Urothelium cell line (cell line): ENCODE measurements at places on chromosomes 7 and 10.
A peak's percentile ranks its signal among the peaks of the same experiment; 100 is the strongest.

DNA sequence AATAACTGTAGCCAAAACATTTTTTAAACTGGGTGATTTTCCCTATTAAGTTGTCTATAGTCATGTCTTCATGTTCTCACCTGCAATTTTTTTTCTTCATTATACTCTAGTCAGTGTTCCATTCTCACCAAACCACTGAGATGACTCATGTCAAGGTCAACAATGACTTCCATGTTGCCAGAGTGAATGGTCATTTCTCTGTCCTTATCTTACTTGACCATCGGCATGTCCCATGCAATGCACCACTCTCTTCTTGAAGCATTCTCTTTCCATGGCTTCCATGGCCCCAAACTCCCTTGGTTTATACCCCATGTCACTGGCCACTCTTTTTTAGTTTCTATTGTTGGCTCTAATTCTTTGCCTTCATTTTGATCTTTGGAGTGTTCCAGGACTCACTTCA lies 173.9 kb downstream of the PPP1R17 start:
- DNase-seq, result no peak

DNA sequence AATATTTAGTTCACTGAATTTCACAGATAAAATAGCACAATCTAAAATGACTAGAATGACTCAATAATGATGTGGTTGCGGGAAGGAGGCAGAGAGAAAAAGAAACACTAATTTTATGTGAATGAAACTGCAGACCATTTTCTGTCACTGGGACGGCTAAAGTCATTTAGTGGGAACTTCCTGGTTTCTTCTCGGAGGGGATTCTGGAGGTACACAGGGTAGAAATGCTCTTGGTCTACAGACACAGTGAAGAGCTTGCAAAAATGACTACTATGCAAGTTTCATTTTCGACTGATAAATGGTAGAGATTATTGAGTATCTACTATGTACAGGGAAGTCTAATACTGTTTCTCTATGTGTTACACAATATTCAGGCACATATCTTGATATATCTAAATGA lies 63.5 kb upstream of the LRRN3 start:
- no peak for DNase-seq

GRCh38 chr7:120742372-120742771 lies 115.6 kb downstream of the TSPAN12 start:
- no peak for DNase-seq

DNA sequence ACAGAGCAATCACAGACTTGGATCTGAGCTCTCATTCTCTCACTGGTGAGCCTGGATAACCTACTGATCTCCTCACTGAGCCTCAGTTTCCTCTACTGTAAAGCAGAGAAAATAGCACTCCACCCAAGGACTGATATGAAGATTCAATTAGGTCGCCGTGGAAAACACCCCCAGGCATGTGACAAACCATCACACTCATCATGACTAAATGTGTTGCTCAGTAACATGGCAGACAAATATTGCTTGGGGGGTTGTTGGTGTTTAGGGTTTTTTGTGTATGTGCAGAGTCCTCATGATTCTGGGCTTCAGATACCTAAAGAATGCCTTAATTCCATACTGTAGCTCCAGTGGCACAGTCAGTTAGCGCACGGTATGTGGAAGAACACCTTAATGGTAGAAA lies 122.1 kb upstream of the TCF7L2 start:
- no peak for DNase-seq

GRCh38 chr7:93566876-93567275 lies 7.6 kb downstream of the CALCR start:
- DNase-seq, result no peak

DNA sequence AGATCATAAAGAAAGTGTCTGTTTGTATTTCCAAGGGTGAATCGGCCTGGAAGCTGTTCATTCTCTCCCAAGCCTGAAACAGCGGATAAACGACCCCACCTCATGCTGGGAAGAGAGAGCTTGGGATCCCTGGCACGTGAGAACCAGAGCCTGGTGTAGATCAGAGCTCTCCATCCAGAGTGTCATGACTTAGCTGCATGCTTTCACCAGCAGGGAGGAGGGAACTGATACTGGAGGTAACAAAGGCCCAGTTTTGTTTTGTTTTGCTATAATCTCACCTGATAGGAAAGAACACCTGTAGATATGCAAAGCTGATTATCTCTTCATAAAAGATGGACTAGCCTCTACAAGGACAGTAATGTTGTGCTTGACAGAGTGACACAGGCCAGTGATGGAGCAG lies 236.6 kb downstream of the POM121L12 start:
- no peak for DNase-seq

- no peak for DNase-seq
These were observed 52.6 kb downstream of the HTR7 start for GRCh38 chr10:90805206-90805605.

DNA sequence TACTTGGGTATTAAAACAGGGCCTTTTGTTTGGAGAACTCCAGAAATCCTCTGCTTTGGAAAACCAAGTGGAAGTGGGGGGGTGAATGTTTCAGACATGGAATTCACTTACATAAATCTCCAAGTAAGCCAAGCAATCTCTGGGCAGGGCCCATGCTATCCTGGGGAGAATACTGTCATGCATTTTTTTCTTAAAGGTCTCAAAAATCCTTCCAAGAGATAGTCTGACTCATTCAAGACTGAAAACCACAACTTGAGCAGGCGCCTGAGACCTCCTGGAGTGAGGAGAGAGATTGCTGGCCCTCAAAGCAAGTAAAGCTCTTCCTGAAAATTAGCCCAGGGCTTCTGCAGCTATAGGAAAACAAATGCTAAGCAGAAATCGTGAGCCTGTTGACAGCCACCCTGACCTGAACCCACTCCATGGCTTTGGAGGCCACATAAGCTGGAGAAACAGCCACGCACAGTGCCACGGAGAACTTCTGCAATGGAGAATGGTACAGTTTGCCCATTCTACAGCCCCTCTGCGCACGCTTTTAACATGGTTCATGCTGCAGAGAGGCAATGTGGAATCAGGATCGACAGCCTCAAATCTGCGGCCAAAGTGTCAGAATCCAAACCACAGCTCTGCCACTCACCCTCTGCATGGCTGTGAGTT lies 203.1 kb upstream of the AUTS2 start:
- peak; percentile 78 for DNase-seq

DNA sequence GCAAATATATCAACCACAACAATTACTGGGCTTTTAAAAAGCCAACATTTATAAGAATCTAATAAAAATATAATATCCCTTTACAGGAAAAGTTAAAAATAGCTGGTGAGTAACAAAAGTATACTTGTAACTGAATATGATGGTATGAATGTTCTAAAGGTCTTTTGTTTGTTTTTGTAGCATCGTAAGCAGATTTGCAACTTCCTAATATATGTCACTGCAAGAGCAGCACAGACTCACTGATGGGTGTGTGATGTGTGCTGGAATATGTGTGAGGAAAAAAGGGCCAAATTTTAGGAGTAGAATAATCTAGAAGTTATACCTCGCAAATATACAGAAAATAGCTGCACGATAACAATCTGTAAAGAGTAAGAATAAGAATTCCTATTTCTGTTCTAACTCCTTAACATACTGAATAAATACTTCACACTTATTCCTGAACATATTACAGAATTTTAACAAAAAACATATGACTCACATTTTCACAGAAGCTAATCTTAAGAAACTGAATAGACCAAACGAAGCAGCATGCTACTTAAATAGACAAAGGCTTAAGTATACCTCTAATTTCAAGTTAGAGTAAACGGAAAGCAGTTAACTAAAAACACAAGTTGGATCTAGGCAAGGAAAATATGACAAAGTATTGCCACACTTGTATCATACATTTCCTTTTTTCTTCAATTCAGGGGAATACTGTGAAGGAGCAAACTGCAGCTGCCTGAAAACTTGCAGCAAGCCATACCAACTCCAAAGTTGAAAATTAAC lies 9.6 kb downstream of the ETV1 start:
- no peak for DNase-seq

DNA sequence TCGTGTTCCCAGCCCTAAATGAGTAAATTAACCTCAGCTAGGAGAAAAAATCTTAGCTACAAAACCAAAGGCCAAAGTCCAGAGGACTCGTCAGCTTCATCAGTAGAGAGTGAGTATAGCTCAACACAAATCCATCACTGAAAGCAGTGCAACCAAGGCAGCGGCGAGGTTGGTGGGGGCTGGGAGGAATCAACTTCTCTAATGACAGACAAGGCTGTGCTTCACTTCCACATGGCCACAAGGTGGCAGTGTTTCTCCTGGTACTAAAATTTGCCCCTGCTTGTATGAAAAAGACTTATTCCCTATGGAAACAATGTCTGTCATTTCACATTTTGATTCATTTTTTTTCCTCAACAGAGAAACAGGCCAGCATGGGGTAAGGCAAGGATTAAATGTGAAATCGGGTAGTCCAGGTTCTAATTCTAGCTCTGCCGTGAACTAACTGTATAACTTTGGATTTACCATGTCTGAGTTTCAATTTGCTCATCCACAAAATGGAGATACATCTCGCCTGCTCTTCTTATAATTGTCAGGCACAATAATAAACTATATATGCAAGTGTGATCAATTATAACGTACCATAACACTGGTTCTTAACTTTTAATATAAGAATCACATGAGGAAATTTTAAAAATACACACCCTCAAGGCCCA lies 39.3 kb downstream of the FAS start:
- DNase-seq, result peak; percentile 58

DNA sequence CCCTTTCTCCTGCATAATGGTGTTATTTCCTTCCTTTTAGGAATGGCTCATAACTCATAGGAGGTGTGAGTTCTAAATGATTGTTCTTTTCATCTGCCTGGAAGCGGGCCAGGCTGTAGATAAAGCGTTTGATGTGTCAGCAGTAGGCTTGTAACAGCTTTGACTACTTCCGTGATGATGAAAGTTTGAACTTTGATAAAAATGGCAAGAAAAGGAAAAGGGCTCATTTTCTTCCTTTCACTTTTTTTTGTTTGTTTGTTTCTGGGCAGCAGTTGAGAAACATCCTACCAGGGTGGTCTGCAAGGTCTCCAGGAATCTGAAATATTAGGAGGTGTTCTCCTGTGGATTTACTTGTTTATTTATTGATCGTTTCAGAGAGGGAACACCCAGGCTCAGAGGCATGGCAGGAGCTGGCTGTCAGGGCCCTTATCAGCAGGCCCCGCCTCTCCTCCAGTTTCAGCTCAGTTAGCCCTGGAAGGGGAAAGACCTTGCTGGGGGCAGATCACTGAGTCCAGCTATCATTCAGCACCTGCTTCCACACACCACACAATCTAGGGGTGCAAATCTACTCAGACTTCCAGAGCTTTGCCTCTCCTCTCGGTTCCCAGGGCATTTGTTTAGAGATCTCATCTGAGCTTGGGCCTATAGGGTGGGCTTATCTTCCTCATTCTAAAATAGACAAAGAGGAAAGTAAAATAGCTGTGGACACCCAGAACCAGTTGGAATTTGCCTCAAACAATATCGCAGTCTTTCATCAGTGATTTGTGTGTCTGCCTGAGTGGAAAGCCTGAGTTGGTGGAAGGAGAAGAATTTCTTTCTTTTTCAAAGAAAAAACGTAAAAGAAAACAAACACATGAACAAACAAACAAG lies 130.9 kb downstream of the BMPER start:
- DNase-seq, result no peak

DNA sequence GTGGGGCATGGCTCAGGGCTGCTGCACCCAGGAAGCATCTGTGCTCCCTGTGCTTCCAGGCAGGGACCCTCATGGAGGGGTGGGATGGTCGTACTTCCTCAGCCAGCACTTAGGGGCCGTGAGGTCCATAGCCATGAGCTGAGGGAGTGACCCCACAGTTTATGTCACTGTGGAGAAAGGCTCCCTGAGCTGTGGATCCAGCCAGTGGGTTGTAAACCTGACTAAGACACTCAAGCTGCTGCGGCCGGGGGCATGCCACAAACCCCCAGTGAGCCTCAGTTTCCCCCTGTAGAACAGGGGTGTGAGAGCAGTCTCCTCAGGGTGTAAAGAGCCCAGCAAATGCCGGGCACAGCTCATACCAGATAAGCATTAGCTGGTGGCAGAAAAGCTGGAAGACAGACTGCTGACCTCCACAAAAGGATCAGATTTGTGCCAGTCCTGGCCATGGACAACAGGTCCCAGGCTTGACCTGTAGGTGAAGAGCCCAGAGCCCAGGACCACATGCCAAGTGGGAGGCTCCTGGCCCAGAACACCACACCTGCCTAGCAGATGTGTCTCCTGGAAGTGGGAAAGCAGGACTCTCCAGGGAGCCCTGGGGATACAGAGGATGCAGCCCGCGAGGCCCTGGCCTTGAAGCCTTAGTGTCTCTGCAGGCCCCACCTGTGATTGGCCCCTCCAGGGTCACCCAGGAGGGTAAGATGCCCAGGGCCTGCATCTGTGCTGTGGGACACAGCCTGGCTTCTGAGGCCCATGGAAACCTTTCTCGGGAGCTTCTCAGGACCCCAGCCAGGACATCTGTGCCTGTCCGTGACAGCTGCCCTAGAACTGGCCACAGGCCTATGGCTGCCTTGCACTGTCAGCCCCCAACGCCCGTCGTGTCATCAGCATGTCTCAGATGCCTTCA lies 78.1 kb upstream of the RET start:
- no peak for DNase-seq

DNA sequence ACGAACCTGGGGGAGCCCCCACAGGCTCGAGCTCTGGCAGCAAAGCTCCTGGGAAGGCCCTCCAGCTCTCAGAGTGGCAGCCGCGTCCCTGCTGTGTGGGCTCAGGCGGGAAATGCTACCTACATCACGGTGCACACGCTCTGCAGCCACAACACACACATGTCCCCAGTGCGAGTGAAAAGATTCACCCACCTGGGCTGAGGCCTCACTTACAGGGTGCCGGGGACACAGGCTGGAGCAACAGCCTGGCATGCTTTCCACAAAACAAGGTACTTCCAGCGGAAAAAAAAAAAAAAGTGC lies 410.4 kb upstream of the FOXK1 start:
- no peak for DNase-seq

- DNase-seq, result peak; percentile 53
These were observed 13.9 kb downstream of the OSBPL3 start for GRCh38 chr7:24965831-24966708.

DNA sequence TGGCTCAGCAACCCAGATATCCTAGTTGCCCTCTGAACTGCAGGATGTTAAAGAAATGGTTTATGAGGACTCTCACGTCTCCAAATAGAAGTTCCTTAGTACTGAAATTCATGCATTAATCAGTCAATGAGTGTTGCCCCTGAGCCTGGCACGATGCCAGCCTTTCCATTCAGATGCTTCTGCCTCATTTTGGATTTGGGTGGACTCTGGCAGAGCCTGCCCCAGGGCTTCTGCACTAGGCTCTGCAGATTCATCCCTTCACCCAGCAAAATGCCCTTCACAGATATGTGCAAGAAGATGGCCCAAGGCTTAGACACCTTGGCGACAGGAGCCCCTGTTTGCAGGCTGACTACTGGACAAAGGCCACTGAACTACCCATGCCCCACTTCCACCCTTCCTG lies 747.8 kb downstream of the GRID1 start:
- no peak for DNase-seq

DNA sequence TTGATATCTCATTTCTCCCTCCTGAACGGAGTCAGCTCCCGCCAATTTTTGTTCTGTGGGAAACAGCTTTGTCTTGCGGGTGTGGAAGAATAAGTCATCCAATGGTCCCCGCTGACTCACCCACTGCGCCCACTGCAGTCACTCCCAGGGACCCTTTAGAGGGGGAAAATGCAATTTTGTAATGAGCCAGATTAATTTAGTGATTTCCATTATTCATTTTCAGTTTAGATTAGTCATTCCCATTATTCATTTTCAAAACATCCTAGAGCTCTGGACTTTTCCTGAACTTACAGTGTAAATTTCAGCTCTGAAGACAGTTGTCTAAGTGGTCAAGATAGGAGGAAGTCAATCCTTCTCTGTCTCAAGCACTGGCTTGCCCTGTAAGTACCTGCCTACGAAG lies 154.9 kb upstream of the TMEM72 start:
- no peak for DNase-seq
